MV-4-11 (cell line): ENCODE measurements at places on chromosomes 2 and 18.

DNA sequence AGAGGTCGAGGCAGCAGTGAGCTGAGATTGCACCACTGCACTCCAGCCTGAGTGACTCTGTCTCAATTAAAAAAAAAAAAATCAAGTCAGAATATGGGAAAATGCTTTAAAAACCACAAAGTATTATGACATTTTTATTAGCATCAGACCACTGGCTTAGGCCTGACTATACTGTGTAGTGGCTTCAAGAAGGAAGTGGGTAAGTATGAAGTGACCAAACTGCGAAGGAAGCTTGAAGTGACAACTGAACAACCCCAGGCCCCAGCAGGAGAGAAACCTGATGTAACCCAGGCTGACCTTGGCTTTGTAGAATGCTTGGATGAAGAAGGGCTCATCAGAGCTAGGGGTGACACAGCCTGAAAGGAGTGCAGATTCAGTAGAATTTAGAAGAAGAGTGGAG lies 21.4 kb upstream of the HAAO start:
- DNase-seq = peak; percentile 91

DNA sequence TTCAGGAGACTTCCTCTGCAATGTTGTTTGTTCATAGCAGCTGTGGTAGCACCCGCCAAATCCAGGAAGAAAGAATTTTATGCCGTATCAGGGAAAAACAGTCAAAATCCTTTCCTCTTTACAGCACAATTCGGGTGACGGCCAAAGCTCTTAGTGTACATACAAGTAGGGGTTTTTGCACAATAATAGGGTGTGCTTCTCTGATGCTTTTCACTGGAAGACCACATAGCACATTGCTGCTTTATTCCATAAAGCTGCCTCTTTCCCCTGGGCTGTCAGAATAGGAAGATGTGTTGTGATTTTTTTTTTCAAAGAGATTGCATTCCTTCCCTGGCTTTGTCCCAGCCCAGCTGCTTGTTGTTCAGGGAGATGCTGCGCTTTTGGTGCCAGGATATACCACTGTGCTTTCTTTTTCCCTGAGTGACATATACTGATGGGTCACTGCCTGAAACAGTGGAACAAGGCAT lies 27.2 kb upstream of the LANCL1 start:
- DNase-seq = no peak

DNA sequence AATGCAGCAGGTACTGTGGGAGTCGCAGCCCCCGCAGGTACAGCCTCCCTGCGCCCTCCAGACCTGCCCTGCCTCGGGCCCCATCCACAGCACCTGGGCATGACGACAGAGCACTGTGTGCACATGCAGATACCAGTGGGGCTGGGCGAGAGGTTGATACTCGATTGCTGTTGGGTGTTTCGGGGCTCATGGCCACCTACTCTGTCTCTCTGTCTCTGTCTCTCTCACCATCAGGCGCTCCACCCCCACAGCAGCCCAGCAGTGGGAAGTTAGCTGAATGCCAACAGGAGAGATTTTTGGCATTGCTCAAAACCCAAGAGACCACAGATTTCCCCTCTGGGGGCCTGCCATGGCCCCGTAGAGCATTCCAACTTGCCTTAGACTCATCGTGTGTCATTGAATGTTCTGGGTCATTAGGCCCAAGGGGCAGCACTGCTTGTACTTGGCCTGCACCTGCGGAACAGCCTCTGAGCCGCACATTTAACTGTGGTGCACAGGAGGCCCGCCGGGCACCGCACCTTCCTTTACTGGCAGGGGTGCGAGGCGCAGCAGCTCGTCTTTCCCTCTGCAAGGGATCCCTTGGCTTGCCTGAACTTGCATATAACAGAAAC lies 18.8 kb downstream of the KCNIP3 start:
- DNase-seq = no peak

DNA sequence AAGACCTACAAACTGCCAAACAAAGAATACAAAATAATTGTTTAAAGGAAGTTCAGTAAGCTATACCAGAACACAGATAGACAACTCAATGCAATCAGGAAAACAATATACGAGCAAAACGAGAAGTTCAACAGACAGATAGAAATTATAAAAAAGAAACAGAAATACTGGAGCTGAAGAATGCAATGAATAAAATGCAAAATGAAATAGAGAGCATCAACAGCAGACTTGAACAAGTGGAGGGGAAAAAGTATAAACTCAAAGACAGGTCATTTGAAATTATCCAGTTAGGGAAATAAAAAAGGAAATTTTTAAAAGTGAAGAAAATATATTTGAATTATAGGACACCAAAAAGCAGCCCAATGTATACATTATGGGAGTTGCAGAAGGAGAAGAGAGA lies 43.6 kb downstream of the MDH1 start:
- DNase-seq = no peak

GRCh38 chr2:28507796-28508764 lies 12.2 kb downstream of the PLB1 start:
- no peak for DNase-seq

GRCh38 chr2:53829273-53829979 lies 30.3 kb downstream of the GPR75 start:
- no peak for DNase-seq

DNA sequence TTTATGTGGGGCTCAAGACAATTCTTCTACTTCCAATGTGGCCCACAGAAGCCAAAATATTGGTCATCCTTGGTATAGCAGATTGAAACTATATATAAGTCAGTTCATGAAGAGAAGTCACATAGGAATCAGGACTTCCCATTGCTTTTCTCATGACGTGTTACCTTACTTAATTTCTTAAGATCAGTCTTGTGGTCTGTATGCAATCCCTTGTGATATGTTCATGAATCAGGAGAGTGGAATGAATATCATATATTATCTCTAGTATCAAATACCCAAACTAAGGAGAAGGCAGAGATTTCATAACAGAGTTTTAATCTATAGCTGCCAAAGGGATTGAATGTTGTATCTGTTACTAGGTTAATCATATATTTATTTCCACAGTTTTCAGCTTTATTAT lies 1390.4 kb downstream of the SUCLG1 start:
- DNase-seq = no peak

DNA sequence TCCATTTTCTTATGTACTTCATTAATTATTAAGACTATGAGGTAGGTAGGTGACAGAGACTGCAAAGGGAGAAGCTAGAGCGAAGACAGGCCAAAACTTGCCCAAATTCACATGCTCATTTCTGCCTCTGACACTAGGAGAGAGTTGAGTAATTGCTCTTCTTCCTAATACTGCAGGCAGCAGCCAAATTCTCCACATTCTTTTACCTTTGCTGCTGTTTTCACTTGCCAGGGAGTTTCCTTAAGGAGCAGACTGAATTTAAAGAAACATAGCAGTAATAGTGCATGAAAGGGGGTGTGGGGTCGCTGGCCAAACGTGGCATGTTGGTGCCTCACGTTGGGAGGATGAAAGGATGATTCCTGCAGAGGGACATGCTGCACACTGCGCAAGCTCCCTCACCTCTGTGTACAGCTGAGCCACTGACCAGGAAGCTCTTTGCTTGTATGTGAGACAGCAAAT lies 12.3 kb downstream of the CRIM1 start:
- no peak for DNase-seq

- no peak for DNase-seq
These were observed 111.7 kb downstream of the SH3BP4 start for GRCh38 chr2:235063471-235063961.

GRCh38 chr18:195651-196050 lies 37.3 kb downstream of the USP14 start:
- no peak for DNase-seq

GRCh38 chr2:75277111-75277510 lies 77.8 kb upstream of the TACR1 start:
- DNase-seq = no peak

- DNase-seq = no peak
These were observed 2.1 kb upstream of the STK17B start for GRCh38 chr2:196173505-196173904.

DNA sequence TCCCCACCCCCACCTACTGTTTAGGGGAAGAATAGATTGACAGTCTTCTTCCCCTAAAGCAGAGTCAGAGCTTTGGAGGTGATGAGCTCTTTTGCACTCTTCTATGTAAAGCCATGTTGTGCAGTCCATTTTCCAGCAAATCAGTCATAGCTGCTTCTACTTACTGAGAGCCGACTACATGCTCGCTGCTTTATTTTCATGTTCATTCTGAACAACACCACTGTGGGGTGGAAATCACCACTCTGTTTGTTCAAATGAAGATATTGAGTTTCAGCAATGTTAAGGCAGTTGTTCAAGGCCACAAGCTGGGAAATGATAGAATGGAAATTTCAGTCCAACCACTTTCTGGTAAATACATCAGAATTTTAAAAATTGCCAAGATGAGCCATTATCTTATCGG lies 88.3 kb downstream of the INSIG2 start:
- DNase-seq = no peak

GRCh38 chr2:140416577-140416976 lies 1636.4 kb upstream of the NXPH2 start:
- DNase-seq = no peak

DNA sequence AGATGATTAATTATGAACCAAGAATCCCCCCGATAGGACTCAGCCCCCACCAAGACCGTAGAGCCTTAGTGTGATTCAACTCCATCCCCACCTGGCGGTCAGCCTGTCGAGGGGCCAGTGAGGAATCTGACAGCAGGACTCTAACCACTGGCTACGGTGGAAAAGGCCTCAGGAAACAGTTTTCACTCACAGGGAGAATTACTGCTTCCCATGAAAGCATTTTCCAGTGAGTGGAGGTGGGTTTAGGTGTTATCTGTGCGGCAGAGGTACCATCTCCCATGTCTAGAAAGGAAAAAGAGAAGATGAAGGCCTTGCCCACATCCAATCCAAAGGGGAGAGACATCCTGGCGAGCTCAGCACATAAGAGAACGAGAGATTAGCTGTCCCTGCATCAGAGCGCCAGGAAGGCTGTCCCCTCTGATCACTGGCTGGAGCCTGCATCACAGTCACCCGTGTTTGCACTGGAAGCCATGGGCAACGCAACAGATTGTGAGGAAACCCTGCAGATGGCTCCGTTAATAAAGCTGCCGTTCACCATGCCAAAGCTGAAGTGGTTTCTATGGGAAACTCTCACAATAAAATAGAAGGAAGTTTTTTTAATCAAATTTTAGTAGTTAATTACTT lies 22.3 kb downstream of the COX7A2L start:
- DNase-seq = no peak

DNA sequence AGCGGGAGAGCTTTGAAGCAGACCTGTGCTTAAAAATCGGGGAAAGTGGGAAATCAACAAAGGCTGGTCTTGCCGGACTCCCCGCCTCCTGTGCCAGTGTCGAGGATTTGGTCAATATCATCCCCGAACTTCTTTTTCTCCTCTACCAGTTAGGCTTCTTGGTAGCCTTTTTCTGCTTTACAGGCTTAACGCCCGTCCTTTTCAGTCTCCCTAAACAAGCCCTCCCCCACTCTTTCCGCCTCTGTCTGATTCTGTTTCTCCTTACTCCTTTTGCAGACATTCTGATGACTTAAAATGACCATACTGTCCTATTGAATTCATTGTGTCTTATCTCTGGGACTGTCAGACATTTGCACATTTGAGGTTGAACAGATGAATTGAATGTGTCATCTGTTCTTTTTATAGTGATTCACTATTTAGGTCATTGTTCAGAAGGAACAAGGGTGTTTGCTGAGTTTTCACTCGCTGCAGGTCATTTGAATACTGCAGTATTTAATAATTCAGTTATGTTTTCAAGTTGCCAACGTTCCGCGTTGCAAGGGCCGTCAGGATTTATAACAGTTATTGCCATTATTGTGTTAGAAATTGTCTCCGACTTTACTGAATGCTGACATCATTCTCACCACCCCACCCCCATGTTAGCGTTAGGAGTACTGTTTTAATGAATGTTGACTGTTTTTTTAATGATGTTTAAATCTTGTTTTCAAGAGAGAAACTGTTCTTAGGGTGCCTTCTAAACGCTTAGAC lies 1.1 kb downstream of the ITGAV start:
- no peak for DNase-seq

DNA sequence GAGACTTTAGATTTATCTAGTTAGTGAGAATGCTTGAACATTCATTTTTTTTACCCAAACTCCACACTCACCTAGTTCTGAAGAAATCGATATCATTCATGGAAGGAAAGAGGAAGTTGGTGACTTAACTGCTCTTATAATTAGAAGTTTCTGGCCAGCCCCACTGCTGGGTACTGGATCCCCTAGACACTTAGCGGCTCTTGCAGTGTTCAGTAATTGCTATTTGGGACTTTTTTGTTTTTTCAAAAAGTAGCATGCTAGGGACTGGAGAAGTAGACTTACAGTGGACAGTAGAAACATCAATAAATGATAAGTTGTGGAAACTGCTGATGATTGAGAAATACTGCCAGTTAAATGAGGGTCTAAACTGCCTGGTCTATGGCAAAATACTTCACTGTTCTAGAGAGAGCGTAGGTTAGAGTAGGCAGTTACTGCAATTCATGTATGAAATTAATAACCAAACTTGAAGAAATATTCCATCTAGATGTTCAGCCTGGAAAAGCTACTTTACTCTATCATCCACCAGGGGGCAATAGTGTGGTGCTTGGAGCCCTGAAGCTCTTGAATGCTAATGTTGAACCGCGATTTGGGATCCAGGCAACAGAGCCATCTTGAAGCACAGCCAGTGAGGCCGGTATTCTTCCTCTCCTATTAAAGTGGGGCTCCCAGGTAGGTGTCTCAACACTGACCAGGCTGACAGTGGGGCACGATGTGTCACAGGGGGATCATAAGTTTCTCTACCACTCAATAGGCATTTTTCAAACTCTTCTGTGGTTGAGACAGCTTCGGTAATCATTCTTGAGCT lies 146.1 kb upstream of the SESTD1 start:
- DNase-seq = peak; percentile 78

GRCh38 chr2:196538189-196538588 lies 101.3 kb upstream of the CCDC150 start:
- DNase-seq = no peak

DNA sequence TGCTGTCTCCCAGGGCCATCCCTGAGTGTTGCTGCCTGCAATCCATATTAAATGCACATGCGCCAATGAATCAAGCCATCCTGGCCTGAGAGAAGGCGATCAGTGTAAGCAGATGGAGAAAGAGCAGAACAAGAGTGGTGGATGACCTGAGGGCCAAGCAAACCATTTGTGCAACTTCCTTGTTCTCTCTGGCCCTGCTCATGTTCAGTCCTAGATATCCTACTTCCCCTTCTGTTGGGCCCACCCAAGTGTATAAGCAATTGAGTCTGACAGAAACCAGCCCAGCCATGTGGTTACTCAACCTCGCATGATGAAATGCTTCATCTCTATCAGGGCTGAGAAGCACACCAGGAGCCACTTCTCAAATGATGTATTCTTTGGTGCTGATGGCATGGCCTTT lies 383.1 kb upstream of the ID2 start:
- DNase-seq = peak; percentile 99

DNA sequence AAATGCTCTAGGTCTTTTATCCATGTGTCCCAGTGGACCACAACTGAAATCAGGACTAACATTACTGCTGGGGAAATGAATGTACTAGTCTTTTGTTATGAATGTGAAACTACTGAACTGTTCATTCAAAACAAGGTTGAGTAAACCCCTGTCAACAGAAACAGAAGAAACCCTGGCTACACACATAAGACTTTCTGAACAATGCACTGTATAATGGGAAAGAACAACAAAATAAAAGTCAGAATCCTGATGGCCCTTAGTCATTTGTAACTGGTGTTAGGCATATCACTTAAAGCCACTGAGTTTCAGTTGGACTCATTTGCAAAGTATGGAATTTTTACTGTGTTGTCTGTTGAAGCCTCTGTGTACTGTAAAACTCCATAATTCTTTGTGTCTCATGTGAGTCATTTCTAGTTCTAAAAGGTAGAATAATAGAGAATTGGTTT lies 77.0 kb upstream of the UBXN4 start:
- DNase-seq = no peak
